ENCODE measurements at places on chromosomes 7 and 10.
A peak's percentile ranks its signal among the peaks of the same experiment; 100 is the strongest.

DNA sequence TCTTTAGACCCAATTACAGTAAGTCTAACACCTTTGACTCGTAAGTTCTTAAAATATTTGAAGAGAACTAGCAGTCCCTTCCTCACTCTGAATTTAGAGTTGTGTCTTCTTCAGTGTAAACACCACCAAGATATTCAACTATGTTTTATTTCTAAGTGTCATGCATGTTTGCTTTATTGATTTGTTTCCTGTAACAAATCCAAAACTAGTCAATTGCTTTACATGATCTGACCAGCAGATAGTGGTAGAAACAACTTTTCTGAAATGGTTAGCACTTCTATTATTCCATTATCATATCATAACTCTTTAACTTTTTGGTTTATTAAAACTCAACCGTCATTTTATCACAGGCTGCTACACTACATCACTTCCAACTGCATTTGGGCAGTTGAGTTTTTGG, 90.1 kb downstream of the INHBA start:
- no peak for DNase-seq

GRCh38 chr10:83983578-83984255, 155.6 kb upstream of the GHITM start:
- DNase-seq, result no peak

- no peak for DNase-seq
Measured at GRCh38 chr10:70843776-70844489, 28.2 kb downstream of the SGPL1 start.

DNA sequence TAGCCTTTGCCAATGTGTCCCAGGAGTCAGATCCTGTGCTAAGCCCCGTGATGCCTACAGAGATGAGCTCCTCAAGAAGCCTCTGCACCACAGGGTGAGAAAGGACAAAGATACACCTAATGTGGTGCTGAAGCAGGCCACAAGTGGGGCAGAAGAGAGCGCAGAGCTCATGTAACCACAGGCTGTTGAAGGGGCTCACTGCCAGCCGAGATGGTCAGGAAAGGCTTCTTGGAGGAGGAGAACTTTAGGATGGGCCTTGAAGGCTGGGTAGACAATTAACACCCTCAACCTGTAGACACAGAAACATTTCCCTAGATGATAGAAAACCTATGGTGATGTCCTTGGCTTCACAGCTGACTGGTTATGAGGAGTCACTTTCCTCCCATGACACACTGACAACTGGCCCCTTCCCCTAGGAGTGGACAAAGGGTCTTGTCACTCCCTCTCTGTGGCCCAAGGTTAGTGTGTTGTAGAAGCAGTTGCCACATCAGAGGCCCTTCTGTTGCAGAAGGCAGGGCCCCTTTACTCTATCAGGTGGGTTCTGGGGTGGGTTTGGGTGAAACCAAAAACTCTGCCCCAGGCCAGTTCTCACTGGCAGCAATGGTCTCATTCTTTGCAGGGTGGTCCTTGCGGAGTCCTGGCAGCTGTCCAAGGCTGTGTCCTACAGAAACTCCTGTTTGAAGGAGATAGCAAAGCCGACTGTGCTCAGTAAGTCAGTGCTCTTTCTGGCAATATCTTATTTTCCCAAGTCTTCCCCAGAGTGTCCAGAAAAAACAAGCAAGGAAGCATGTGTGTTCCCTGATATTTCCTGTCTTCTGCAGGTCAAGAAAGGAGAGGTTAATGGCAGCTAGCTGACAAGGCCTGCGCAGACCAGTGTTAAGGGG, 69.2 kb downstream of the MINDY4 start:
- no peak for DNase-seq

DNA sequence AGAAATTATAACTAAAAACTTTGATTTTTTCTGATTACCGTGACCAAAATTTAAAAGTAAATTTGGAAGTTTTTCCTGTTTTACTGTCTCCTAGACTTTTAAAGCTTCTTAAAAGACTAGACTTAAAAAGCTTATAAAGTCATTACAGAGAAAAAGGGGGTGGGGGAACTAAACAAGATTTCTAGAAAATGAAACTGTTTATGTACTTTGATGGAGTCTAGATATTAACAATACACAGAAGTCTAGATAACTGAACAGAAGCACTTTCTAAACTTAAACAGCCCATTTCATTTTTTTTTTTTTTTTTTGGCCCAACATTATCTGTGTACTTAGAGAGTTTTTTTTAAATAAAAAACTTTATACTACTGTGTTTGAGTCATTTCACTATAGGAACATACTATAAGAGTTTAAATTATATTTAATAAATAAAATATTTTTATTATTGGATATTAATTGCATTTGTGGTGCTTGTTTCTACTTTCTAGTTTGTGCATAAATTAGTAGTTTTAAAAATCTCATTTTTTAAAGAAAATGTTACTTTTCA, 98.5 kb downstream of the PHTF2 start:
- no peak for DNase-seq

DNA sequence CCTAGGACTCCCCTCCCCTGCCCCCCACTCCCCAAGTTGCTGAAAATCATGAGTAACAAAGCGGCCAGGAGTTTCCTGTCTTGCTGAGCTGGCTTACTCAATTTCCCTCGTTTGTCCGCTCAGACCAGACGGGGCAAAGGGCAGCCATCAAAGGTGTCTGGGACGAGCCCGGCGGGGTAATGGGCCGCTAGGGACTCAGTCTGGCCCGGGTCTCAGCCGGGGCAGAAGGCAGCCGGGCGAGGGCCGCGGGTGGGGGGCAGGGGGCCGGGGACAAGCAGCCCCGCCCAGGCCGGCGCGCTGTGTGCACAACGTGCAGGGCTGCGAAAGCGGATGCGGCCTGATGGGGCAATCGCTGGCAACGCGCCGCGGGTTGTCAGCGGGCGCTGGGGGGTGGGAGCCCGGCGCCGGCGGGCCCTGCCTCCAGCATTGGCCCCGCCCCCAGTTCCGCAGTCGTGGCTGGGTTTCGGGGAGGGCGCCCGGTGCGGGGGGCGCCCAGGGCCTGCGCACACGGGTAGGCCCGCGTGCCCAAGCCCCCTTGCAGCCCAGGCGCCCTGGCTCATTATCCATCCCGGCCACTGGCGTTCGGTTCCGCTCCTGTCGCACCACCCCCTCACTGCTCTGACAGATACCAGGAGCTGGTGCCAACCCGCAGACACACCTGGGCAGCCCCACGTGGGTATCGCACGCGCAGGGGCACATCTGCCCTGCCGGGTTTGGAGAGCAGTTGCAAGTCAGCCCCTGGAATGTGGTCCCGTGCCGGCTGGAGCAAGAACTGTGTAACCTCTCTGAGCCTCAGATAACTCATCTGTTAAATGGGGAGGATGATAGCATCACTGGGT, 35.1 kb downstream of the DNAJB12 start:
- peak; percentile 95 for DNase-seq

- DNase-seq, result no peak
Measured at GRCh38 chr7:45215601-45216062, 58.0 kb downstream of the RAMP3 start.

DNA sequence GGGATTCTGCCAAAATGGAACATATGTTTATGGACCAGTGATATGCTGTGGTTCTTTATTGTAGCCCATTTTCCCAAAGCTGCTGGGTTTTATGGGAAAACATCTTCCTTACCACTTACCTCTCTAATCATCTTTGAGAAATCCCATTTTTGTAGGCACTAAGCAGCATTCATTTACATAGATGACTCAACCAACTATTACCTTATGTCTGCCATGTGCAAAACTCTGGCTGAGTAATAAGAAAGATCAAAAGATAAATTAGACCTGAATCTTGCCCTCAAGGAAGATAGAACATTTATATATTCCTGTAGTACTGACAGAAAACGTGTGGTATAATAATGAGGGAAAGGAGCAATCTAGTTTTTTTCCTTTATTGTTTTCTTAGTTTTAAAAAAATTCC, 24.3 kb downstream of the CBLL1 start:
- no peak for DNase-seq

GRCh38 chr7:101239191-101239950, 1.8 kb upstream of the CLDN15 start:
- no peak for DNase-seq

- DNase-seq, result no peak
Measured at GRCh38 chr10:110355141-110355831, 50.6 kb upstream of the SMNDC1 start.

GRCh38 chr10:103610921-103611511, 117.5 kb downstream of the NEURL1 start:
- no peak for DNase-seq

- DNase-seq, result no peak
Measured at GRCh38 chr10:87658321-87658795, 1.3 kb upstream of the PAPSS2 start.

DNA sequence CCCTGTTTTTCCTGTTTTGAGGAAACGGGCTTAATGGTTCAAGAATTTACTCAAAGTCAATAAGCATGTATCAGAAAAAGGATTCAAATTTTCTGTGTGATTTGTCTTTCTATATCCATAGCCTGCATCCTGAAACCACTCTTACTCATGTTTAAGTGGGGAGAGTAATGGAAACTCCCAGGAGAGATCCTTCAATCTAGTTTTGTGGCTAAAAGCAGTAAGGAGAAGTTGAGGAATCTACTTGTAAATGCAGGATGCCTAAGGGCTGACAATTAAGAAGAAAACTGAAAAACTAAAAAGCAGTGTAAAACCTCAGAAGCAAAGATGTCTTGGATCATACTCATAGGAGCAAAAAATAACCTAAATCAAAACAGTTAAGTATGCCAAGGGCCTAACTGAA, 68.1 kb upstream of the GRID1 start:
- DNase-seq, result no peak

- DNase-seq, result no peak
Measured at GRCh38 chr10:93993414-93993781, 333 bp upstream of the PLCE1 start.

GRCh38 chr7:55056577-55057480, 38.0 kb downstream of the EGFR start:
- no peak for DNase-seq

DNA sequence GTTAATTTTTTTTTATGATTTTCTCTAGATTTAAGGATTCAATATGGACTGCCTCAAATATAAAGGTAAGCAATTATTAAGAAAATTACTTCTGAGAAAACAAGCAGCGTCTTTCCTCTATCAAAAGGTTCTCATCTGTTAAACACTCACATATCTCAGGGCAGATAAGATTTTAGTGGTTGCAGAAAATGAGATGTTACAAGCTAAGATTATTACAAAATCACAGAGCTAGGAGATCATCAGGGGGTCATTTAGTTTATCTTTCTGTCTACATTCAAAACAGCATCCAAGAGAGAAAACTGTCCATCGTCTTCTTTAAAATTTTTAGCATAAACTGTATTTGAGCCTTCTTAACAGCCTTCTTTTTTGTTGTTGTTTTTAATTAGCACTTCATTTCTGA, 29.1 kb upstream of the RHOBTB1 start:
- no peak for DNase-seq

DNA sequence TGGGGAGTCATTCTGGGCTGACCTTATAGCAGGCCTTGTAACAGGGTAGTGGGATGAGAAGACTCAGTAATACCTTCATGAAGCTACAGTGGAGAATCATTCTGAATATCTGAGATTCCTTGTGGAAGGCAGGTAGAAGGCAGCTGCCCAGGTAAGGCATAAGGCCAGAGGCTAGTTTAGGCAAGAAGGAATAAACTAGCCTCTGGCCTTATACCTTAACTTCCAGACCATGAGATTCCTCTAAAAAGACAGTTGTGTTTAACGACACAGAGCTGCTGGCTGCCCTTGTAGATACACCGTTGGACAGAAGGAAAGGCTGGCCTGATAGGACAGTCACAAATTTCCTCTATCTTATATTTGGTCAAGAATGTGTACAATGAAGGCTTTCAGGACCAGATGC, 268.2 kb downstream of the PLXDC2 start:
- no peak for DNase-seq

DNA sequence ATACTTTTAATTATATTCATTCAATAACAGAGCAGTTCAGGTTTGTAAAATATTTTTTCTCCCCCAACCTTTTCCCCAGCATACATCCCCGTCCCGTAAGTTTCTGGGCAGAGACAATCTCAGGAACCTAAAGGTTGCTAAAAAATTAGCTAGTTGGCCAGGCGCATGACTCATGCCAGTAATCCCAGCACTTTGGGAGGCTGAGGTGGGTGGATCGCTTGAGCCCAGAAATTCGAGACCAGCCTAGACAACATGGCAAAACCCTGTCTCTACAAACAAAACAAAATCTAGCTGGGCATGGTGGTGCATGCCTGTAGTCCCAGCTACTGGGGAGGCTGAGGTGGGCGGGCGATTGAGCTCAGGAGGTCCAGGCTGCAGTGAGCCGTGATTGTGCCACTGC, 40.2 kb downstream of the TCF7L2 start:
- DNase-seq, result no peak

DNA sequence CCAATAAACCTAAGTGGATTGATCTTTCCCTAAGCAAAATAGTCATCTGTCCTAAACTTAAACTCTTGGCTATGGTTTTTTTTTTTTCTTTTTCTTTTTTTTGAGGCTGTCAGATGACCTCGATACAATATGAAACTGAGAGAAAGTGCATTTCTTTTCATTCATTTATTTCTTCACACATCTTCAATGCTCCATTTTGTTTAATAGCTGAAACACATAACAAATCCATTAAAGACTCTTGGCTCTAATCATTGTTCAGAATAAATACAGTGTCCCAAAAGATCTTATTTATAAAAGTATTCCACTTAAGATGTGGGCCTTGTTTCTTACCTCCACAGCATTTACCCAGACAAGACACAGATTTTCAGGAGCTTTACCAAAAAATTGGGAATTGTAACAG, 195.5 kb downstream of the TRIL start:
- no peak for DNase-seq
